ENCODE measurements at places on chromosomes 6 and 20.

DNA sequence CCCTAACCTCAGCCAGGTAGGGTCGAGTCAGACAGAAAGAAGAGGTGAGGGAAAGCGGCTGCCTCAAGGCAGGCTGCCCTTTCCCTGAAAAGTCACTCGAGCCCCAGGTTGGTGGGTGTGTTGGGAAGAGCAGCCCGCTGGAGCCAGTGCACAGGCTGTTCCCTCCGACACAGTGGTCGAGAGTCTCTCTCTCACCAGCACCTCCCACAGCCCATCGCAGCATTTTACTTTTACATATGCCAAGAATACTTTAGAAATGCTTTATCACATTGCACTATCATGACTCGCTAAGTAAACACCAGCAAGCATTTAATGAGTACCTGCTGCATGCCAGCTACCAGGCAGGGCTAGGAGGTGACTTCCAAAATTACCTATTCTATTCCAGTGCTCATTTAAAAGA lies 1.7 kb downstream of the PRPH2 start:
- DNase-seq = no peak

- DNase-seq = peak; percentile 53
Observed at GRCh38 chr6:152981989-152982903, 595 bp downstream of the FBXO5 start.

DNA sequence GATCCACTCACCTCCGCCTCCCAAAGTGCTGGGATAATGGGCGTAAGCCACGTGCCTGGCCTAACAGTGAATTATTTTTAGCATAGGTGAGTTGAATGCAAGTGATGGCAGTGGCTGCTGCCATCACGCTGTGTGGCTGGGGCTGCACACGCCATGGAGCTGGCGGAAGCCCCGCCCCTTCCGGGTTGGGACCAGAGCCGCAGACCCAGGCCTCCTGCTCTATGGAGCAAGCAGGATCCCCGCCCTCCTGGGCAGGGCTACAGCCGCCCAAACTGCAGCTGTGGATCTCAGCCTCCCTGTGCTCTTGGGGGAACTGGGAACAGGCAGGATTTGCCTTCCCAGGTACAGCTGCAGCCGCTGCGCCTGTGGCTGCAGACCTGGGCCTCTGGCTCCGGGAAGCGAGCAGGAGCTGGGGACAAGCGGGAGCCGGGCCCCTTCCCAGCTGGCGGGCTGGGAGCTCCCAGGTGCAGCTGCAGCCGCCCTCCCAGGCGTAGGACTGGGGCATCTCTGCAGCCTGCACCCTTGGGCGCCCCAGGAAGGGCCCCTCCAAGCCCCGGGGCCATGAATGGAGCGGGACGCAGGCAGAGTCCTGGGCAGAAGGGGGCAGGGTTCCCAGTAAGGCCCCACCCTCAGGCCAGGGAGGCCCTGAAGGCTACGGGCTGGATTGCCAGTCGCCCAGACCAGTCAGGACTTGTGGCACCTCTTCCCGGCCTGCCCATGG lies 30.9 kb upstream of the SLA2 start:
- DNase-seq = no peak

- no peak for DNase-seq
Observed at GRCh38 chr6:36533321-36533720, 14.0 kb downstream of the STK38 start.

- peak; percentile 15 for DNase-seq
Observed at GRCh38 chr20:62186887-62187866, 4.3 kb downstream of the MTG2 start.

GRCh38 chr20:62952968-62953838 lies 694 bp downstream of the SLC17A9 start:
- peak; percentile 27 for DNase-seq

DNA sequence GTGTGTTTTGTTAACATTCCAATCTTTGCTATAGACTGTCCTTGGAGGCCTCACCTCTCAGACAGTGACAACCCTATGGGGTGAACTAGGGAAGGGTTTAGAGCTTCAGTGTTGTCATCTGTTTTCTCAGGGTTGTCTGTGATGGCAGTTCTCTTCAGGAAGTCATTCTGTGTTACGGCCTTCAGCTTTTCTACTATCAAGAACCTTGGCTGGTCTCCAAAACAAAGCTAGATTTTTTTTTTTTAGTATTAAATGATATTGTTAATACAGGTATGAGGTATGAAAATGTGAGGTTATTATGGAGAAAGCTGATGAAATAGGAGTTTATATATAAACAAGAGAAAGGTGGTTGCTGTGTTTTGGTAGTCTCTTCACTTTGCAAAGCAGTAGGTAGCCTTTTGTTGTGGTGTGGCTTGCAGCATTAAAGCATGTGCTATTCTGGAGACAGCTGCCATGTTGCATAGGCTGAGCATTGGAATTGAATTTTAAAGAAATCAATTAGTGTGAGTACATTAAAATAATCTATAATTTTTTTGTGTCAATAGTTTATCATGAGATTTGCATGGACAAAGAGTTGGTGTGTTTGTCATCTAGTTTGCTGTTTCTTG lies 162.6 kb downstream of the CARMIL1 start:
- no peak for DNase-seq

DNA sequence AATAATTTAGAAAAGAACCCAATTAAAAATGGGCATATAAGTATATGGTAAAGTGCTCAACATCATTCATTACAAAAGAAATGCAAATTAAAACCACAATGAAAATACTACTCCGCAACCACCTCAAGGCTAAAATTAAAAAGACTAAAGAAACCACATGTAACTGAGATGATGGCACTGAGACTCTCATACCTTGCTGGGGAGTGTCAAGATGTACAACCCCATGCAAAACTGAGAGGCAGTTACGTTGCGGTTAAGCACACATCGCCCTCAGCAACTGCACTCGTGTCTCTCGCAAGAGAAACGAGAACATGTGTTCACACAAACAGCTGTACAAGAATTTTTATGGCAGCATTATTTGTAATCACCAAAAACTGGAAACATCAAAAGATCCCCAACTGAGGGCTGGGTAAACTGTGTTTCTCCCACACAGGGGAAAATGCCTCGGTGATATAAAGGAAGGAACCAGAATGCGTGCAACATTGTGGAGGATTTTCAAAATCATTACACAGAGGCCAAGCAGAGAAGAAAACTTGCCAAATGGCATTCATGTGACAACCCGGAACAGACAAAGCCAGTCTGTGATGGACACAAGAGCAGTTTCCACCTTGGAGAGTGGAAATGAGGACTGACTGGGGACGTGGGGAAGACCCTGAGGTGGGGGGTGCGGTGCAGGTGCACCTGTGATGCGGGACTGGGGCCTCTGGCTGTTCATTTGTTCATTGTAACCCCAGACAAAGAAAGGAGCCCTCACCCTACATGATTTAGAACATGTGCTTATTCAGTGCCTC lies 144.9 kb downstream of the WDR27 start:
- DNase-seq = no peak

- DNase-seq = no peak
Observed at GRCh38 chr6:147384737-147385710, 123.5 kb upstream of the SAMD5 start.

GRCh38 chr6:10603219-10603618 lies 82.1 kb downstream of the GCNT2 start:
- no peak for DNase-seq

- no peak for DNase-seq
Observed at GRCh38 chr6:303948-304558, 11.8 kb downstream of the DUSP22 start.

GRCh38 chr6:341914-342831 lies 49.4 kb upstream of the IRF4 start:
- no peak for DNase-seq

DNA sequence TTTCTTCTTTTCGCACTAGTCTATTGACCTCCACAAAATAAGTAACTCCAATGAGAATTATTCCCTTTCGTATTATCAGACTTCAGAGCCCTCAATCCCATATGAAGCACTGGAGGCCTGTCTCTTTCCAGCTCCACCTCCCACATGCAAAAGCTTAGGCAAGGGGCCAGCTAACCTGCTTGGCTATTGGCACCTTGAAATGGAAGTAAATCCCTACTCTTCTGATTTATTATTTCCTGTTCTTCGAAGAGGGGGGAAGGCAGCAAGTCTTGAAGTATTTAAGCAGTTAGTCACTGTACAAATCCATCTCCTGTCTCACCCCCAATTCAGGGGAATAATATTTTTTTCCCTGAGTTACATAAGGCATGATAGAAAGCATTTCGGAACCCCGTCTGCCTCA lies 577.8 kb downstream of the MAFB start:
- DNase-seq = no peak

- DNase-seq = peak; percentile 21
Observed at GRCh38 chr6:93678841-93679454, 259.6 kb upstream of the EPHA7 start.

- no peak for DNase-seq
Observed at GRCh38 chr6:36643977-36644376, 34.5 kb upstream of the CDKN1A start.

- no peak for DNase-seq
Observed at GRCh38 chr6:167077241-167077932, 45.5 kb upstream of the CCR6 start.

Measured in OCI-M1 (cell line).